Activated CD8-positive, alpha-beta memory T cell treated with anti-CD3 and anti-CD28 coated beads, Interleukin-2, amount 50 U/mL, for 48 hours (primary cell): ENCODE measurements at places on chromosomes 6 and 20.

GRCh38 chr6:88380618-88381288, 214.6 kb upstream of the CNR1 start:
- DNase-seq, result no peak

- peak; percentile 85 for DNase-seq
These were observed 59.9 kb downstream of the SULF2 start for GRCh38 chr20:47725248-47725973.

DNA sequence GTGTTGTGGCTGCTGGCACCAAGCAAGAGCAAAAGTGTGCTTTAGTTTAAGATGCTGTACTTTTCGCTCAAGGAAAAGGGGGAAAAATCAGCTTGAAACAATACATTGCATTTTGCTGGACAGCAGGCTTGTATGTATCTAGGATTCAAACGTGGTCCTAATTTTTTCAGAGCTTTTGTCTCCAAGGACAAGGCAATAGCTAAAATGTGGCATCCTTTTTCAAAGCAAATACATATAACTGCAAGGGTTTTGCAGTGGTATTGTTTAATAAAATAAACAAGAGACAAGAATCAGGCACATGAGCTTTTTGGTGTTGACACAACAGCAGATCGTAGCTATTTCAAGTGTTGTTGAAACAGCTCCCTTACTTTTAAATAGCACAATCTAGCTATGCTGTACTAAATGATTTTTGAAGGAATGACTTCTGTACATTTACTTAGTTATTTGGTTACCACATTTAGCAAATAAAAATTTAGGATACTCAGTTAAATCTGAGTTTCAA, 137.0 kb upstream of the HEY2 start:
- DNase-seq, result no peak

- no peak for DNase-seq
These were observed 117.2 kb downstream of the BANF2 start for GRCh38 chr20:17816804-17817587.

GRCh38 chr6:42744351-42744893, 1.5 kb downstream of the TBCC start:
- no peak for DNase-seq

DNA sequence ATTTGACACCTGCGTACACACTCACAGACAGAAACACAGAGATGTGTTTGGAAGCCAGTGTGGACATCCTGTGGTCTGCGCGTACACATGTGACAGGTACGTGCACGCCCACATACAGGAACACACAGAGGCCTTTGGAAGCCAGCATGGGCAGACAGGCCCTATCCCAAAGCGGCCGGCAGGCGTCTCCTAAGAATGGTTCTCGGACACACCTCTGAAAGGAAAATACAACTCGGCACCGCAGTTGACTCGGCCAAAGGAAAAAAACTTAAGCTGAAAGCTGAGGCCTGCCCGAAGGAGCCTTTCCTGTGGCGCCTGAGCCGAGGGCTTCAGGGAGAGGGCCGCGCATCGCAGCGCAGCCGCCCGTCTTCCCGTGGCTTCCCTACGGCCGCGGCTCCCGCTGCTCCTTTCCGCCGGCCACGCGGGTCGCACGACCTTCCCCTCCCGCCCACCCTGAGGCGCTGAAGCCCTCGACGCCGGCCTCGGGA, 1.4 kb upstream of the CEP43 start:
- peak; percentile 76 for DNase-seq

GRCh38 chr6:38638941-38639497, 710 bp downstream of the BTBD9 start:
- DNase-seq, result peak; percentile 81

DNA sequence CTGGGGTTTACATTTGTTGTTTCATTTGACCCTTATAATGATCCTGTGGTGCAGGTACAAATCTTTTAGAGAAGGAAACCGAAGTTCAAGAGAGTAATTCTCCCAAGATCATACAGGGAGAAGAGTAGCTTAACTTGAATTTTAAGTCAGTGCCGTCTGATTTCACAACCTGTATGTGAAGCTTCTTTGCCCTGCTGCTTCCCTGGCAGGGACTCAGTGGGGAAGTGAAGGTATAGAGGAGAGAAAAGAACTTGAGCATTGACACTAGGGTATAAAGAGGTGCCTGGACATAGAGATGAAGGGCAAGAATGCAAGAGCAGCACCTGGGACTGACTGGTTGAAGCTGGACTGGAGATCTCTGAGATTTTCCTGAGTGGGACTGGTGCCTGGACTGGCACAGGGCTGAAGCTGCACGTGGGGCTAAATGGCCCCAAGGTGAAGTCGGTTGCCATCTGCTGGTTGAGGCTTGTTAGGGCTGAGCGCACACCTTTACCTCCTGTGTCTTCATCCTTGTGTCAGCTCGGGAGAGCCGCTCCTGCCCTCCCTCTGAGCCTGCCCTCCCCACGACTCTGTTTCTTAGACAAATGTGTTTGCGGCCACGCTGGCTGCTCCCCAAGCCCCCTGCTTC, 41.8 kb downstream of the FARS2 start:
- peak; percentile 69 for DNase-seq

GRCh38 chr20:881783-882144, 34.4 kb downstream of the ANGPT4 start:
- no peak for DNase-seq

DNA sequence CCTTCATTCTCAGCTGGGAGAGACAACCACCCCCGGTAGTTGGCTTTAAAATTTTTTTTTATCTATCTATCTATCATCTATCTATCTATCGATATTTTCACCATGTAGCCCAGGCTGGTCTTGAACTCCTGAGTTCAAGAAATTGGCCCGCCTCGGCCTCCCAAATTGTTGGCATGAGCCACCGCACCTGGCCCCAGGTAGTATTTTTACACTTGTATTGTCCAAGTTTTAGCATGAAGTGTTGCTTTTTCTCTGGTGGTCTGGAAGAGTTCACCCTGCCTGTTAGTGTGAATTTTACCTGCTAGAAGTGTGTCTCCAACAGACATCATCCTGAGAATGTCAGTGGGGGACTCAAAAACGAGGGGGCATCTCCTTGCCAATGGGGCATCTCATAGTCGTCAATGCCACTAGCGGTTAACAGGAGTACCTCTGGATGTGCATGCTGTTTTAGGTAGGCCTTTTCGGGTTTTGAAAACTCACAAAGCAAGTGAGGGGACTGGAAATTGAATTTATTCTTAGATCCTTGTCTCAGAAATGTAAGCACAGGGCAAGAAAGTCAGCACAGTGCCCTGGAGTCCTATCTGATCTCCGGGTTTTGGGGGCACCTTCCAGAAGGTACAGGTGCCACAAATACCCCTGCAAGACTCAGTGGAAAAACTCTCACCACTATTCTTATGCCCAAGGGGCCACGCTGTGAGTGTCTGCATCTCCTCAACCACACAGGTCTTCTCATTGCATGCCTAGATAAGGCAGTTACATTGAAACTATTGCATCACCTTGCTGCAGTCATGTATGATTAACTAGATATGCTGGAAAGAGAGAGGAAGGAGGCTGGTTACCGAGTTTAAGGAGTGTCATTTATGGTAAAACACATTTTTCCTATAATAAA, 37.1 kb downstream of the TNFAIP3 start:
- peak; percentile 70 for DNase-seq

- DNase-seq, result no peak
These were observed 76.6 kb upstream of the QKI start for GRCh38 chr6:163337958-163338357.

DNA sequence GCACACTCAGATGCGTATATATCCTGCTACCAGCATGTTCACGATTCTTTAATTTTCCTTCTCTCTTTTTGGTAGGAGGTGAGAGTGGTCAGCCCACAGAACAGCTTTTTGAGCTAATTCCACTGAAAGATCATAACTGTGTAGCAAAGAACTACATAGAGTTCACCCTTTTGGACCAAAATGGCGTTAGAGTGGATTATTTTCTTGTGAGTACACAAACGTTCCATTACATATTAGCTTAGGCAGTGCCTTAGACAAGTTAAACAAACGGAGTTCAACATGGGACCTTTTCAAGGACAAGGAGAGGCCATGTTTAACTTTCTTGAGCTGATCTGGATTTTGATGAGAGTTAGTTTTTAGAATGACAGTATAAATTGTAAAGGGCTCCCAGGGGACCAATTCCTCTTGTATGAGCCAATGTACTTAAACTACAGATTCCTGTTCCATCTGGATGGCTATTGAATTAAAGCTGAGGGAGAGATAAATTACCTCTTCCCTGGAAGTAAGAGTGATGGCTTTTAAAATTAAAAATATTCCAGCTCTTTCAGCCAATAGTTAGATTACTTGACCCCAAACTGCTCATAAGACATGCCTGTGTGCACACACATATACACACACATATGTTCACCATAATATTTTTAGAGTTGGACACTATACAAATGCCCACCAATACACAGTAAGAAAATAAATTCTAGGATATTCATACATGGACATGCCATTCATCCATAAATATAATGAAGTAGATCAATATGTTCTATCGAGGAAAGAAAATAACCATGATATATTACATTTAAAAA, 25.6 kb upstream of the ARMH2 start:
- DNase-seq, result no peak

DNA sequence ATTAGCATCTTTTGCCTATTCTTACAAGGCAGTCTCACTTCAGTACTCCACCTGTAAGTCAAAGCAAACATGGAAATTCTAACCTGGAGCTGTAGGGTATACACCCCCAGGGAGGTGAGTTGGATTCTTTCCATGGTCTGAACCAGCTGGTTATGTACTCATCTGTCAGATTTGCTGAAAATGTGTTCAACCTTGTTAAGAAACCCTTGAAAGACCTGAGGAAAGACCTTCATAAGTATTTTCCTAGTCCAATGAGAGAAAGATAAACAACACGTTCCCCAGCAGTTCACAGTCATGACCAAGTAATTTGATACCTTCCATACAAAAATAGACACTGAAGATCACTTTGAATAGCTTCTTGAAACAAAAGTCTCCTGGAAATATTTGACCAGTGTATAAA, 42.5 kb downstream of the ID4 start:
- DNase-seq, result no peak

- no peak for DNase-seq
These were observed 20.8 kb downstream of the BNIP5 start for GRCh38 chr6:36315921-36316320.

DNA sequence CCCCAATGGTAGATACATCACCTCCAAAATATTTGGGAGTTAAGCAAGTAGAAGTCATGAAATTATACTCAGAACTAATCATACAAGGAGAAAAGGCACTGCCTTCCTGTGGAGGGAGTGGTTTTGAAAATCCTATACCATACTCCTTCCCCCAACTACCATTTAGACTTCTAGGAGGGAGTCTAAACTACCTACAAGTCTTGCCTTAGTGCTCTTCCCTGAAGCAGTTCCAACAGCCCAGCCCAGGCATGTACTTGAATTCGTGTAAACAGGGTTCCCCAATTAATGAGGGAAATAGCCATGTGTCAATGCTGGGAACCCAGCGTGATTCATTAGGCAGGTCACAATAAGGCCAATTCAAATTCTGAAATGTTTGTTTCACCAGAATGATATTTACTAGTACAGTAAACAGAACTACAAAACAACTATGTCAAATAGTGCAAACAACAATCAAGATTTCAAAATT, 39.1 kb upstream of the SGK1 start:
- DNase-seq, result no peak

DNA sequence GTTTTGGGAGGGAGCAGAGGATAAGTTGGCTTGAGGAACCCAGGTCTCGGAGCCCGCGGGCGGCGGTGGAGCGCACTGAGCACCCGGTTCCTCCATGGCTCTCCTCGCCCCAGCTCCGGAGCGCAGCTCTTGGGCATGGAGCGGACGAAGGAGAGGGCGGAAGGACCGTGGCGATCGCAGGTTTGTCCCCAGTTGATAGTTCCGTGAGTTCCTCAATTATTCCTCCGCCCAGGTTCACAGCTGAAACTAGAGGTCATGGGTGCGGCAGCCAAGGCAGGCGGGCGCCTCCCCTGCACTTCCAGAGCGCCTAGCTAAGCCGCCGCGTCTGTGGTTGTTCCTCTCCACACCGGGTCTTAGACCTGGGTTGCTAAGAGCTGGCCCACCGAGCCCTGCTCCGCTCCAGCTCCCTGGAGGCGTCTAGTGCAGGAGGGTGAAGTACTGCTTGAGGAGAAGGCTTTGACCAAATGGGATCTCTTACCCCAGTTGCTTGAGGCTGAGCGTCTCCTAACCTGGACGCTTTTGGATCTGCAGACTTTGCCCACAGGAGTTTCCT, at the start of gene HTR1B:
Gene HTR1B (minus strand): TSS at position 184 of the 553 bp plus-strand sequence. CDS start 88 bp downstream, at position 96.
- DNase-seq, result no peak

- no peak for DNase-seq
These were observed 85.7 kb downstream of the RFPL4B start for GRCh38 chr6:112432853-112433252.

DNA sequence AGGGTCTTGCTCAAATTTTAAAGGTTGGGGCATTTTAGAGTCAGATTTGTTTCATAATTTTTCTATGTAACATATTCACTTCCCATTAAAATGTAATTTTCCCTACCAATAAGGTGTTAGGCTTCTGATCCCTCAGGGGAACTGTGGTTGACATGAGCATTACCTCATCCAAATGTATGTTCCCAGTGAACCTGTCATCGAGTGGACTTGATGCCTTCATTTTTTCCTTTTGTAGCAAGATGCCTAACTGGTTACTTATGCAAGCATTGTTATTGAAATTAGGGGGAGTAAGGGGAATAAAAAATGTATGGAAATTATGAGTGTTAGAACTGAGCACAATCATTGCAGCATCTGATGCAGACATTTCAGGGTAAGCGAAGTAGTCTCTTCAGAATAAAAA, 360.5 kb downstream of the BCKDHB start:
- no peak for DNase-seq

- no peak for DNase-seq
These were observed 152.1 kb upstream of the RALGAPA2 start for GRCh38 chr20:20864351-20865096.

GRCh38 chr6:109174916-109175315, 79.6 kb downstream of the CEP57L1 start:
- DNase-seq, result no peak

DNA sequence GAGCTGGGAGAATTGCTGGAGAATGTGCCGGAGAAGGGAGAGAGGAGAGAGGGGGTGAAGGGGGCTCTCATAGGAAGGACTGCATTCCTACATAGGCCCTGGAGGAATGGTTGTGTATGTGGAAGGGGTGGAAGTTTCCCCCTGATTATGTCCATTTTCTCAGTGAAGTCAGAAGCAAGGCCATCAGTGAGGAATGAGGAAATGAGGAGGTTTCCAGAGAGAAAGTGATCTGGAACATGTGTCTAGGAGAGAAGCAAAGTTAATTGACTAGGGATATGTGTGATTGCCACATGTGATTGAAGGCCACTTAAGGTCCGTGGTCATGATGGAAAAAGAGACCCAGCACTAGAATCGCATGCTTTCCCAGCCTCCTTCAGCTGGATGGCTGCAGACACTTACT, 42.3 kb downstream of the TBPL1 start:
- no peak for DNase-seq

- no peak for DNase-seq
These were observed 30.9 kb upstream of the AVP start for GRCh38 chr20:3115190-3116107.

GRCh38 chr6:36120979-36121786, 9.1 kb upstream of the MAPK13 start:
- DNase-seq, result peak; percentile 78
